BJ (cell line): ENCODE measurements at places on chromosomes 12 and 14. TPM values are rescaled to one million over a fixed set of nuclear protein-coding genes. Genes with fewer than 3 reads are reported as not detected.

DNA sequence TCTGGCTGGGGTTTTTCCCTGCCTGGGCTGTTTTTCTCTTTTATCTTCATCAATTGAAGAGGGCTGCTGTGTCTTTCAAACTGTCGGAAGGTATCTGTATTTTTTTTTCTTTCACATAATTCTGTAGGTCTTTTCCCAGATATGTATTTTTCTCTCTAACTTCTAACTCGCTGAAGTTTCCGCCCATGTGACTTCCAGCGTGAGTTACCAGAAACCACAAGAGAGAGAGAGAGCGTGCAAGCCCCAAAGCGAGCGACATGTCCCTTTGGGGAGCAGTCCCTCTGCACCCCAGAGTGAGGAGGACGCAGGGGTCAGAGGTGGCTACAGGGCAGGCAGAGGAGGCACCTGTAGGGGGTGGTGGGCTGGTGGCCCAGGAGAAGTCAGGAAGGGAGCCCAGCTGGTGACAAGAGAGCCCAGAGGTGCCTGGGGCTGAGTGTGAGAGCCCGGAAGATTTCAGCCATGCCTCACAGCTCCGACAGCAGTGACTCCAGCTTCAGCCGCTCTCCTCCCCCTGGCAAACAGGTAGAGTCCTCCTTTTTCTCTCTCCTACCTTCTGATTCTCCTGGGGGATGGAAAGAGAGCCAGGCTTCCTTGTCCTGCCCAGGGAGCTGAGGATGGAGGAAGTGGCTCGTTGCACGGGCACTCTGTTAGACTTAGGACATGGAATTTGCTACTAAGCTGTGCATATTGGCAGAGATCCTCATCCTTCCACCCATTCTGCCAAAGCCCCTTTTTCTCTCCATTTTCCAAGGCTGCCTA, at the start of gene BATF:
BATF (plus strand) TSS at position 246 of the 759 bp plus-strand sequence; CDS start at position 460, 214 bp downstream.
- no peak for DNase-seq

DNA sequence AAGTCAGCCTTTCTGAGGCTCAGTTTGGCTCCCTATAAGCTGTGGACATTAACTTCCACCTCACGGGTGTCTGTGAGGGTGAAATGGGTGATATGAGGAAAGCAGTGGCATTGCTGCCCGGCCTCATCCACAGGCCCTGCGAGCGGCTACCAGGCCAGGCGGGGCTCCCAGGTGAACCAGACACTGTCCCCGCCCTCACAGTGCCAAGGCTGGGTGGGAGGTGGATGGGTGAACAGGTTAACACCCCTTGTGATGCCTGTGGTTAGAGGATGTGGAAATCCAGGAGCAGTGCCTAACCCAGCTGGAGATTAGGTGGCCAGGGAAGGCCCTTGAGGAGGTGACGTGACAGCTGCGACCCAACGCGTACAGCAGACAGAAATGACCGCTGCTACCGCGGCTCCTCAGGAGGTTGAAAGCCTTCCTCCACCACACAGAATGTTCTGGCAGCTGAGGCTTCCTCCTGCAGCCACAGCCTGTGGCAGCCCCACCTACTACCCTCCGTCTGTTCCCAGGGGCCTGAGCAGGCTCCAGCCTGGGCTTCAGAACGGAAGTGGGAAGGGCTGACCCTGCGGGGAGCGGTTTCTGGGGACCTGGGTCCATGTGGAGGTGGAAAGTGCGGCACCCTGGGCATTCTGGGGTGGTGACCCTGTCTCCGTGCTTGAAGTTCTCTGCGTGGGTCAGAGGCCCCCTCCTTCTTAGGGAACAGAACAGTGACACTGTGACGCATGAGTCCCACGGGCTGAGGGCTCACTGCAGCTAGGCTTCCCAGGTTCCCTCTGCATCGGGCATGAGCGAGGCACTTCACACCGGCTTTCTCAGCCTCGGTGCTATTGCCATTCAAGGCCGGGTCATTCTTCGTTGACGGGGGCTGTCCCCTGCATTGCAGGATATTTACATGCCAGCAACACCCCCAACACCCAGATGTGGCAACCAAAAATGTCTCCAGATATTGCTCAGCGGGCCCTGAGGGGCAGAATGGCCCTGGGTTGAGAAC, 9.7 kb downstream of the MMAB start:
- DNase-seq = no peak

GRCh38 chr12:127125607-127126259, 1141.2 kb upstream of the TMEM132C start:
- DNase-seq = peak; percentile 41

DNA sequence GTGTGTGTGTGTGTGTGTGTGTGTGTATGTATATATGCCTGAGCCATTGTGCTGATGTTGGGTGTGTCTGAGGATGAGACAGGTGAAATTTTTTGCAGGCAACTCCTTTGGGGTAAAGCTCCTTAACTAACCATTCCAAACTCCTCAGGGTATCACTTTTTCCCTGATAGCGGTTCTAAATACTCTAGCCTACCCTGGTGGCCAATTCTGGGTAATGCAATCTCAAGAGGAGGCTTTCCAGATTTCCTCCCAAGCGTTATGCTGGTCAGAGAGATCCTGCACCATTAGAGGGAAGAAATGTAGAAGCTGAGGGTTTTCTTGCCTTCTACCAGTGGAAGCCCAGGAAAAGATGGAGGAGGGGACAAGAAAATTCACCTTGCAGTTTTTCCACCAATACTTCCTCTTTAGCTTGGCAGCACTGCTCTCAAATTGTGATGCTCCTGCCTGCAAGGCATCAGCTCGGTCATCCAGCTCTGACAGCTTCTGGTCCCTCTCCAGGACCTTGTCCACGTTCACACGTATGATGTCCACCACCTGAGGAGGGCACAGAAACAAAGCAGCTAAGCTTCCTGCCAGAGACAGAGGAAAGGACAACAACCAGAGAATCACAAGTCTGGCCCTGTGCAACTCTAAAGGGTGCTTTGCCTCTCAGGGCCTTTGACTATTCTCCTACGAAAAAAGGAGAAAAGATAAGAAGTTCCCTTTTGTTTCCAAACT, 4.9 kb downstream of the VAMP1 start:
- no peak for DNase-seq

DNA sequence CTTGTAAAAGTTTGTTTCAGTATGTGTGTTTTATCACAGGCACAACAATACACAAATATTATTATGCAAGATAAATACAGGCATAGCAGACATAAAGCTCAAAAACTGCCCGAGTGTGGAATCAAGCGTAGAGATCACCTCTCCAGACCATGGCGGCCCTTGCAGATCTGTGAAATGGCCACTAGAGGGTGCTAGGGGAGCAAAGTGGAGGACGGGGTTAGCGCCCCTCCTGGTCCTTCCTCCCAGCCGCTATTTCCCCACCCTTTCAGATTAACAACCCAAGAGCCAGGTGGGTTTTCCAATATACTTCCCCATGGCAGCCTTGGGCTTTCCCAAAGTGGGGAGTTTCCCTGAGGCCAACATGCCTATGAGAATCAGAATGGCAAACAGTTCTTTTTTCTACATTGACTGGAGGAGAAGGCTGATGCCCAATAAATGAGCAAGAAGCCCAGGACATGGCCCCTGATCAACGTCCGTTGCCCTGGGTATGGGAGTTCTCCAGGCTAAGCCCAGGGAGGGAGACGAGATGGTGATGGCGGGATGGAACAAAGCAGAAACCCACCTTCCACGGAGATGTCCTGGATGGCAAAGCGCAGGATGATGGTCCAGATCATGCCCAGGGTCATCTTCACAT, 67.4 kb downstream of the ACTN1 start:
- no peak for DNase-seq

- DNase-seq = no peak
Observed at GRCh38 chr14:36313898-36314297, 6.5 kb downstream of the MBIP start.

- peak; percentile 33 for DNase-seq
Observed at GRCh38 chr12:1488908-1489381, 105.4 kb downstream of the FBXL14 start.

DNA sequence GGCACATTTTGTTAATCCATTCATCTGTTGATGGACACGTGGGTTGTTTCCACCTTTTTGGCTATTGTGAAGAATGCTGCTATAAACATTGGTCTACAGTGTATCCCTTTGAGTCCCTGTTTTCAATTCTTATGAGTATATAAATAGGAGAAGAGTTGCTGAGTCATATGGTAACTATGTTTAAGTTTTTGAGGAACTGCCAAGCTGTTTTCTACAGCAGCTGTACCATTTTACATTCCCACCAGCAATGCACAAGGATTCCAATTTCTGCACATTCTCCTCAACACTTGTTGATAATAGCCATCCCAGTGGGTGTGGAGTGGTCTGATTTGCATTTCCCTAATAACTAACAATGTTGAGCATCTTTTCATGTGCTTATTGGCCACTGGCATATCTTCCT, 6.9 kb upstream of the SVOP start:
- DNase-seq = no peak

- DNase-seq = no peak
Observed at GRCh38 chr14:25120261-25120660, 70.3 kb upstream of the STXBP6 start.

DNA sequence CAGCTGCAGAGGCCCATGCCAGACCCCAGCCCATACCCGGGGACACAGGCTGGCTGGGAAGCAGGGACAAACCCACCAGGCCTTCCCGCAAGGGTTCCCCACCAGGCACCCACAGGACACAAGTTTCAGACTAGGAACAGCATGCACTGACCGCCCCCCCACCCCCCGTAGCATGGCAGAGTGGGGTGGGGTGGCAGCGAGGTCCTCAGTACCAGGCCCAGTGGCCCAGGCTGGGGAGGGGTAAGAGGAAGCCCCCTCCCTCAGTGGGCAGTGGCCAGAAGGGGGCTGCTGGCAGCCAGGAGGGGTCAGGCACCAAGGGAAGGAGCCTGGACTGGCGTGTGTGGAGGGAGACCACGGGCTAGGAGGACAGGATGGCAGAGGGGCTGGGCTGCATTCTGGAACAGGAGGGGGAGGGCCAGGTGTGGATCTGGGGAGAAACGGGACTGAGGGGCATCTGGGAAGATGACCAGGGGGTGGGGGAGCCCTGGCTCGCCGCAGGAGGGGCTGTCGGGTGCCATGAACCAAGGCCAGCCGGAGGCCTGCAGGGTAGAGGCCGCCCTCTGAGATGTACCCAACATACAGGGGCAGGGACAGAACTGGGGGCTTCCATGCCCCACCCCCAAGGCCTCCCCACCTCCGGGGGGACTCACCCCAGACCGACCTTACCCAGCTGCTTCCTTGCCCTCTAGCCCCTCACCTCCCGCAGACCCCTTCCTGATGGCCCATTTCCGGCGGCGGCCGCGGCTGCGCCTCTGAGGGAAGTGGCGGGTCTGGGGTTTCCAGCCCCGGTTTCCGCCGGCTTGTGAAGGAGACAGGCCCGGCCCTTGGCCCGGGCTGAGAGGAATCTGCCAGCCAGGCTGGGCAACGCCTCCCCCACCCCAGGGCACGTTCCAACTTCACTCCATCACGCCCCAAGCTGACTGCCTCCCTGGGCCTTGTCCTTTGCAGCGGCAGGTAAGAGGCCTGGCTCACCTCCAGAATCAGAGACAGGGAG, 5.6 kb upstream of the JAG2 start:
- no peak for DNase-seq

GRCh38 chr12:72010356-72010755, 71.7 kb downstream of the TPH2 start:
- peak; percentile 70 for DNase-seq

DNA sequence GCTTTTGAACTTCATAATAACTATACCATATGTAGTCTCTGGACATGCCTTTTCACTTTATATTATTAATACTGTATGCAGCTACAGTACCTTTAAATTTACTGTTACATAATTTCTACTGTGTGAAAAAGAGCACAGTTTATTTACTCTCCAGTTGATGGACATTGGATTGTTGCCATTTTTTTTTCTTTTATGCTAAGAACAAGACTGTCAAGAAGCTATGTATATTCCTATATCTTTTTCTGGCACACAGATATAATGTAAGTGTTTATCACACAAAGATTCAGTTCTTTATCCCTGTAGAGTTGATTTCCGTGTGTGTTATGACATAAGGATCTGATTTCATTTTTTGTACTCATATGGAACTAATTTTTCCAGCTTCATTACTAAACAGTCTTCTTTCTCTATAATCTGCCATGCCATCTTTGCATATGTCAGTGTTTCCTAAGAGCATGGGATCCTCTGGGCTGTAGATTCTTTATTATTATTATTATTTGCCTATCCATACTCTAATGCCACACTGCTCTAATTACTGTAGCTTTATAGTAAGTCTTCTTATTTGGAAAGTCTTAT, 593.0 kb upstream of the ATP2B1 start:
- no peak for DNase-seq

- DNase-seq = no peak
Observed at GRCh38 chr12:27517961-27518665, 5.9 kb upstream of the PPFIBP1 start.

- no peak for DNase-seq
Observed at GRCh38 chr12:52151837-52152783, 39.7 kb downstream of the KRT80 start.

GRCh38 chr14:90419200-90419599, 22.4 kb downstream of the CALM1 start:
- peak; percentile 56 for DNase-seq

GRCh38 chr12:3841783-3842182, 31.4 kb downstream of the PARP11 start:
- no peak for DNase-seq

DNA sequence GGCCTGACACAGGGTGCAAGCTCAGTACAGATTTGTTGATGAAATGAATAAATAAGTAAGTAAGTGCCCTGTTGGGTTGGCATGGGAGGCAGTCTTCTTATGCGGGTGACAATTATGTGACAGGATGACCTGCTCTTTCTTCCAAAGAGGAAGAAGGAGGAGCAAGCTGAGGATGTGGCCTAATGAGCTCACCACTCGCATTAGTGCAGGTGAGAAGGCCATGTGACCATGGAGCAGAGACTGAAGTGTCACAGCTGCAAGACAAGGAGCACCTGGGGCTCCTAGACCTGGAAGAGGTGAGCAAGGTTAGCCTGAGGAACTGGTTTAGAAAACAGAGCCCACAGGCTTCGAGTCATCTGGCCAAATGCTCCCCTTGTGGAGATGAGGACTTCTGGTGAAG, 34.9 kb downstream of the LRTM2 start:
- DNase-seq = no peak

- peak; percentile 26 for DNase-seq
Observed at GRCh38 chr12:1282670-1283315, 291.8 kb downstream of the ERC1 start.

GRCh38 chr12:115386946-115387345, 703.0 kb upstream of the TBX3 start:
- DNase-seq = no peak

- DNase-seq = peak; percentile 25
Observed at GRCh38 chr14:68884031-68885030, 91.5 kb upstream of the ZFP36L1 start.

DNA sequence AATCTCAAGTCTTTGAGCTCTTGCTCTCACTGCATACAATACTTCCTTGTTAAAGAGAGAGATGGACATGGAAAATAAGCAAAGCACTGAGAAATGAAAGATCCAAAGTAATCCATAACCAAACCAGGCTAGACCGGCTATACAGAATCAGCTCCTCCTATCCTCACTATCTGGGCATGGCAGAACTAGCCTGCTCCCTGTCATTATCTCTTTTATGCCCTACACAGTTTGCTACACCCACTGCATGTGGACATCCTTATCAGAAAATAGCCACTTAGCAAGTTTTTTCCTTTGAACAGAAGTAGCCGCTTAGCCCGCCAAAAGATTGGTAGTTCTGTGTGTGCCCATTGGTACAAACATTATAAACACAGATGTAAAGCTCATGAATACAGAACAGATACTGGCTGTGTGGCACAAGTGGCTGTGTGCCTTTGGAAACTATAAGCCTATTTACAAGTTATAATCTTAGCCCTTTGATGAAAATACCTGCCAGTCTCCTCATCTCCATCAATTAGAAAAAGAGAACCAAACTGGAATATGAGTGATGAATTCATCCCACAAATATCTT, 34.7 kb downstream of the SPTB start:
- DNase-seq = no peak

The SERPINA9 gene
- 0.09 and 0.12 TPM in 2 replicates for polyA plus RNA-seq

The CORO1C gene
- polyA plus RNA-seq = 416 and 532 TPM in 2 replicates

The CIROP gene
- polyA plus RNA-seq = 0.05 and 0.07 TPM in 2 replicates

The SRRM4 gene
- polyA plus RNA-seq = not detected in 2 replicates

The LHX5 gene
- polyA plus RNA-seq = not detected in 2 replicates

The NXPH4 gene
- polyA plus RNA-seq = 1.4 and 2.8 TPM in 2 replicates
